Posterior vena cava (tissue), 2 donors: ENCODE measurements at places on chromosomes 1 and 21. TPM values are rescaled to one million over a fixed set of nuclear protein-coding genes. Genes with fewer than 3 reads are reported as not detected.

PTPN14 gene
- 51.5 TPM for total RNA-seq

DNA sequence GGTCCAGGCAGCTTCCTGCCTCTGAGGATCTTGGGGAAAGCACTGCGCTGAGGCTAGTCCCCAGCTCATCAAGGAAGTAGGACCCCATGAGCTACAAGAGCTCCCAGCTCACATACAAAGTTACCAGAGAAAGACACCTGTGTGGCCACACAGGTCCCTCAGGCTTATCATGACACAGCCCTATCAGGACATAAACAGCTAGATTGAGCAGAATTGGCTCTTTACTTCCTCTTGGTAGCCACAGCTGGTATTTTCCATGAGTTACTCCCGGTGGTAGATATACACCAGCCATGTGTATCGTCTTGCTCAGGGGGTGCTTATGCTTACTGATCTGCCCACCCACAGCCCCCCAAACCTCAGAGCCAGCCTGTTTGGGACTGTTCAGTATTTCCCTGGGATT, 1.2 kb downstream of the LENEP start:
- no peak for DNase-seq

SYCP1 gene
- total RNA-seq = not detected

DNA sequence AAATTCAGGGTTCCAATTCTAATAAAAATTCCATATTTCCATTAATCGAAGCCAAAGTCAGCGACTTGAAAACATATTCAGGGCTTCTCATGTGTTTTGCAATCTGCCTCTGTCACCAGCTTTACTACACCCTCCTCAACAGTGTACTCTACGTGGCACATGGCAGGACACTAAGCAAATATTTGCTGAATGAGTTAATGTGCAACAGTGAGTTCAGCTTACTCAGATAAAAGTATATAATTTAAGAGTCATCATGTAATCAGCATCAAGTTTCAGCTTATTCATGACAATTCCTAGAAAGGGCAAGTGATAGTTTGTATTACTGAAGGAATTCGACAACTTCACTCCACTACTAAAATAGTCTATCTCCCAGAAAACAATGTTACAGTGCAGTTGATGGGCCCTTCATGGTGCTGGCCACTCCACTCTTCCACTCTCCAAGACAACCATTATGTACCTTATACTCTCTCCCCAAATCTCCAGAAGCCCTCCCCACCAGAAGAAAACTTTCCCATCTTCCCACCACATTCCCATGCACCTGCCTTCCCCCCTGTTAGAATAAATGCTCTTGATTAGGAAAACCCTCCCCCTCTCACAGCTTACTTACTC, 97.3 kb downstream of the TTLL7 start:
- no peak for DNase-seq

OR6N2 gene
- not detected for total RNA-seq

DNA sequence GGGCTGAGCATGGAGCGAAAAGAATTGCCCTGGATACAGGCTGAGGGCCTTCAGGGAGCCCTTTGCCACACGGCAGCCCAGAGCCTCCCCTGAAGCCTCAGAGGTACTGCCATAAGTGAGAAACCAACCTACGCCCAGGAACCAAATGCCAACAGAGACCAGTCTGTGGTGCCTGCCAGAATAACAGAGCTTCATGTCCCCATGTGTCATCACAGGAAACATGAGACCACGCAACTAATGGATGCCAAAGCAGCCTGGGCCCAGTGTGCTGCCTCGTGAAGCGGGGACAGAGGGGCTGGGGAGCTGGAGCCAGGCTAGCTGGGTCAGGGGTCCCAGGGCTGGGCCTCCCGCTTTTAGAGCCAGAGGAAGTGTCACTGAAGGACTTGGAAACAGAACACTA, 18.7 kb upstream of the STUM start:
- DNase-seq = no peak

DNA sequence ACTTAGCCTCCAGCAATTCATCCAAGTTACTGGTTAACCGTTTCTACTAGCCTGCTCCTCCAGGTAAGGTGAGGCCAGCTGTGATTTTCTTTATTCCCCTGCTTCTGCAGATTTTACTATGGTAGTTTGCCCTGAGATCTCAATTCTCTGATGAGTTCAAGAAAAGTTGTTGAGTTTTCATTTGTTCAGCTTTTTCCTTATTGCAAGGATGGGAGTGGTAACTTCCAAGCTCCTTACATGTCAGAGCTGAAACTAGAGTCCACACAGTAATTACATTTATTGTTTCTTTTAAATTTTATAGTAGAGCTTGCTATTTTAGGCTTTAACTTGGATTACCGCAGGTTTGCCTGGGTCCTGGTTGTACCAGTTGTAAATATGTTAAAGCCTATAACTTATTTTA, 76.9 kb upstream of the ZRANB2 start:
- DNase-seq = no peak

DNA sequence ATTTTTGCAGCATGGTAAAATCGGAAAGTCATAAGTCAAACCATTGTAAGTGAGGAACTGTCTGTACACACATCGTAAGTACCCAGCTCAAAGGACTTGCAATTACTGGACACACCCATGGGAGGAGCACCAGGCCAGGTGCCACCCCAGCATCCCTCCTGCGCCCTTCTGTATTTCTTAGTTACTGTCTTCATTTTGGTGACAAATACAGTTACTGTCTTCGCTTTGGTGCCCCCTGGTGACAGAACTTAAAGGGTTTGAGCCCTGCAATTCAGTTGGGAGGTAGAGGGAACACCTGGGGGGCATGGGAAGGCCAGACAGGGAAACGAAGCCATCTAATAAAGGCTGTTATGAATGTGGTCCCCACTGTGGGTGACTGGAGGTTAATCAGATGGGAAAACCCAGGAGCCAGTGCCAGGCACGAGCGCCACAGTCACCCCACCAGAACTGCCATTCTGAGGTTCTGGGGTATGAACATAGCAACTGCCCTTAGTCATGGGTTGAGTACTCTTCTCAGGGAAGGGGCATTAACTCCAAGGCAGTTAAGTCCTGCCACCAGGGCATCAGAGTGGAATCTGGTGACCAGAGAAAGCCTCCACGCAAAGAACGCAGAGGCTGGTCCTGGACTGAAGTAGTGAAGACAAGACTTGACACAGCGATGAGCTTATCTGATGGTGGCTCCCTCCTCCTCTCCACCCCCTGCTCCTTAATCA, 612.9 kb downstream of the PTPRU start:
- no peak for DNase-seq

AGMAT gene
- total RNA-seq = not detected

TRAF5 gene
- 45.1 TPM for total RNA-seq

GRCh38 chr1:207072233-207072632, 16.4 kb upstream of the C4BPB start:
- DNase-seq = no peak

SPRR2F gene
- total RNA-seq = 1.9 TPM

VAV3 gene
- total RNA-seq = 7.3 TPM

DNA sequence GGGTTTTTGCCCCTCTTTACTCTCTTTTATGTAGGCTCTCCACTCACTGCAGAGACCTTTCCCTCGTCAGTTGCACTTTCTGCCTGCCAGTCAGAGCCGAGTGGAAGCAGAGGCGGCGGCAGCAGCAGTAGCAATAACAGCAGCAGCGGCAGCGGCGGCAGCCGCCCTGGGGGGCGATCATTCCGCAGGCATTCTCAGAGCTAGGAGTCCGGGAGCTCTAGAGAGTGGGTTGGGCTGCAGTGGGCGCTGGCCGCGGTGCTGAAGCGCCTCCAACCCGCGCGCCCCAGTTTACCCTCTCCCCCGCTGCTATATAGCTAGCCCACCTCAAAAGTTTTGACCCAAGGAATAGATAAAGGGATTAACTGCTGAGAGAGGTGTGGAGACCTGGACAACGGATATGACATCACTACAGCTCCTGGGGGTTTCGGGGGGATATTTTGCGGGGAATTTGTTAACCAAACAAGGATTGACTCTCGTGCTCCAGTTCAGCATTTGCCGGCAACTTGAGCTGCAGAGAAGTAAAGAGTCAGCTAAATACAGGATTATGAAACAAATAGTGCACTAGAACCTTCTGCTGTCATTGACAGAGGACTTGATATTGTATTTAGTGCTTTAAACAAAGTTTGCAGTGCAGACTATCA, at the start of gene OLFM3:
Gene OLFM3 (minus strand): TSS at position 102 of the 641 bp plus-strand sequence.
- DNase-seq = no peak

DNA sequence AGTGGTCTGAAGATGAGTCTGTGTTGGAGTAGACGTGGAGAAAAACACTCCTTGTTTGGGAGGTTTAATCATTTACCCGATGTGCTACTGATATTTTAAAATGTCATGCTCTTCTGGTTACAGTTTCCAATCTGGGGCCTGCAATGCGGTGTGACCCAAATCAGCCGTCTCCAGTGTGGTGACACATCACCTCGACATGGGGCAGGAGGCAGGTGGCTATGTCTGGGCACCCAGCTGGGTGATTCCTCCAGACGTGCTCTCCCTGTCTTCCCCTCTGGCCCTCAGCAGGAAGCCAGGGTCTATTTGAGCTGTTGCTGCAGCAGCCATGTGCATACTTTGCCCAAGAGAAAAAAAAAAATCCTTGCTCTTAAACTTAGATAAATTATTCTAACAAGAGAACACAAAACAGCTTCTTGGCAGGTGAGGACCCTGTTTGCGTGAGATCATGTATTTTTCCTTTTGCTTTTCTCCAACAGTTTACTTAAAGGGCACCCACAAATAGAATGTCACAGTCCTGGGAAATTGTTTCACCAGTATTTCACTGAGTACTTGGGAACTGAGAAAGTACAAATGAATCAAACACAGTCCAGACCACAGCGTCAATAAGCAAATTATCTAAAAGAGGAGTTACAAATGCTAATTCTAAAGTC, 38.9 kb upstream of the MAP10 start:
- no peak for DNase-seq

GRCh38 chr1:40612345-40612831, 53.1 kb downstream of the RIMS3 start:
- DNase-seq = no peak

- no peak for DNase-seq
These were observed 28.1 kb upstream of the RNPC3 start for GRCh38 chr1:103497404-103497803.

DNA sequence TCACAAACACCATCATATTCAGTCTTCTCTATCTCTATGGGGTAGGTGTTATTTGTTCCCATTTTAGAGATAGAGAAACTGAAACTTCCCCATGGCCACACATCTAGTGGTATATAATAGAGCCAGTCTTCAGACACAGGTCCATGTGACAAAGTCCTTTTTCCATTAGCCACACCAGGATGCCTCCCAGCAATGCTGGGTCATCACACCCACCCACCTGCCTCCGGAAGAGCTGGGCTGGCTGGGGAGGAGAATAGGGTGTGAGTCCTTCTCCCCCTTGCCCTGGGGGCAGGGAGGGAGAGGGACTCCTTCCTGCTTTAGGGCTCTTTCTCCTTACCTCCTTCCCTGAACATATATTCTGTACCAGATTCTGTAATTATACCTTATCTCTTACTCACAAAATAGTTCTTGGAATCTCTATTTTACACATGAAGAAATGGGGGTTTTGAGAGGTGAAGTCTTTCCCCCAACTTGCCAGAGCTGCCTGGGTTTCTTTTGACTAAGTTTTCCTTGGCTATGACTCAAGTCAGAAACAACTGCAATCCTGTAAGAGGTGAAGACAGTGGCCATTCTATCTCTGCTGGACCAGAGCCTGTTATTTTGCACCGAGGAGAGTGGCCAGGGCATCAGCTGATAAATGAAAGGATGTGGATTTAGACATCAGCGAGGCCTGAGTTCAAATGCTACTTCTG, 30.0 kb downstream of the SOX13 start:
- no peak for DNase-seq

NRIP1 gene
- total RNA-seq = 40.5 TPM

- DNase-seq = no peak
These were observed 45.5 kb downstream of the GIPC2 start for GRCh38 chr1:78091215-78091813.

- no peak for DNase-seq
These were observed 4.4 kb upstream of the WDR64 start for GRCh38 chr1:241647658-241648057.

TNFAIP8L2 gene
- 4.2 TPM for total RNA-seq

C1orf210 gene
- total RNA-seq = not detected

HES2 gene
- total RNA-seq = 0.14 TPM

- no peak for DNase-seq
These were observed 173.4 kb upstream of the RGS18 start for GRCh38 chr1:191984856-191985255.

DNA sequence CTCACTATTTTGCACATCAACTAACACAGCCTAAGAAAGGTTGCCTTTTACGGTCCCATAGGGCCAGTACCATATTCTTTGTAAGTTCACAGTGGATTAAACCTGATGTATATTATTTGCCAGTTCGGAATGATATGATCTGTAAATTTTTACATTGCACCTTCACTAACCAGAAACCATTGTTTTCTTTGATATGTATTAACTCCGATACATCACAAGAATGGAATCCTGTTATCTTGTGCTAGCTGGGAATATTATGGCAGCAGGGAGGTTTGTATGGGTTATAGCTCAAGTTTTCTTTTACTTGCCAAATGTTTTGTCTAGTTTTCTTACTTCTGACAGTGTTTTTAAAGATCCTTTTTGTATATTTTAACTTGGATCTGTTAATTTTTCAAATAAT, 51.4 kb upstream of the S1PR1 start:
- no peak for DNase-seq

DNA sequence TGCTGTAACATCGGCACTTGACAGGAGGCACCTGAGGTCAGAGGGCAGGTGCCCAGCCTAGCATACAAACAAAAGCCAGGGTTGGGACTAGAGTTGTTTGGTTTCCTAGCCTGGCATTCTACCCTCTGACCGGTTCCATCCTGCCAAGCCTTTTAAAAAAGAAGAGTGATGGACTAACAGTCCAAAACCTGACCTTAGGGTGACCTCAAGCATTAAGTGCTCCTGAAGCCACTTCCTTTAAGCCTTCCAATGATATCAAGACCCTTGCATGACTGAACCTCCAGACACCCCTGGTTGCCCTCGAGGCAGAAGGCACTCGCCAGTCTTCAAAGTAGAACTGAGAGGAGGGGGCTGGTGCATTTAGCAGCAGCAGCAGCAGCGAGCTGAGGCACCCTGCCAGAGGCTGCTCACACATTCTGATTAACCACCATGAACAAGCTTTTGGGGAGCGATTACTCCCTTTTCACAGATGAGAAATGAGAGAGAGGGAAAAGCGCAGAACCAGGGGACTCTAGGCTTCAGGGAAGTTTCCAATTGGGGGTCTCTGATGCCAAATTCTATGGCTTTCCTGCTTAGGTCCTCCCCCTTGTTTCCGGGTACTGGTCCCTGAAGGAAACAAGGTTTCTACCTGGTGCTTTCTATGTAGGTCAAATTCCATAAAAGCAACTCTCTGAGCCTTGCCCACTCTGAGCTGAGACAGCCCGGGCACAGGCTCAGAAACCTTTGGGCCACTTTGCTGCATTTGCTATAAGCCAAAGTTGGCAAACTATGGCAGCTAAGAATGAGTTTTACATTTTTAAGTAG, 9.2 kb downstream of the SLC2A1 start:
- DNase-seq = no peak
